NB4 (cell line): ENCODE measurements at places on chromosomes 13 and 19.

DNA sequence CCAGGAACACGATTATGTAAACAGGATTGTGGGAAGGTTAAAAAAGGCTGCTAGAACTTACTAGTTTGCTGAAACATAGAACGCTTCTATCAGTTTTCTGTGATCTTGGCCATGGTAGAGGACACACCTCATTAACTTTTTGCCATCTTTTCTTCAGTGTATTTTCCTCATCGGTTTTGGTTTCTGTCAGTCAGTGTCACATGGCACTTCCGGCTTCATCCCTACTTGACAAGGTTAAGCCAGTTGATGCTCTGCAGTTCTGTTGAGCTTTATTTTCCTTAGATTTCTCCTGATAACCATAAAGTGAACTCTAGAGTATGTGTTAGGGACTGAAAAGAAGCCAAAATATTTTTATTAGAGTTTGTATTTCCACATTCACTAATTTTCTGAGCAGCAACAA, 147.5 kb downstream of the NDFIP2 start:
- no peak for DNase-seq

GRCh38 chr13:94248454-94249228, 230.8 kb downstream of the DCT start:
- DNase-seq, result no peak

GRCh38 chr13:48231080-48231479, 1.9 kb upstream of the ITM2B start:
- no peak for DNase-seq

DNA sequence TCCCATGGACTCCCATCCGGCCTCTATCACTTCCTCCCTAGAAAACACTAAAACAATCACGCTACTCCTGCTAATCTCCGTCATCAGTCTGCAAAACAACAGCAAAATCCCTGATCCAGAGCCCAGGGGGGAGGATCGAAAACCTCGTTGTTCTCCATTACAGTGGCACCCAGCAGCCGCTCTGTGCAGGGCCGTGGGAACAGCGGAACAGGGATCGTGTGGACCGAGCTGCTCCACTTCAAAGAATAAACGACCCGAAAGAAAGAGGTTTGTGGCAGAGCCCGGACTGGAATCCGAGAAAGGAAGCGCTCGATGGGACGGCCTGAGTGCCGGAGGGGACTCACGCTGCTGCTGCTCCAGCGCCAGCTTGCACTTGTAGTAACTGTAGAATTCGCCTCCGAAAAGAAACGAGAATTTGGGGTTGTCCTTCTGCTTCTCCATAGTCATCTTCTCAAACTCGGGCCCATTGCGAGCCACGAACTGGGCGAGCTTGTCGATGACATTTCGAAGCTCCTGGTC, 652 bp downstream of the CHERP start:
- no peak for DNase-seq

DNA sequence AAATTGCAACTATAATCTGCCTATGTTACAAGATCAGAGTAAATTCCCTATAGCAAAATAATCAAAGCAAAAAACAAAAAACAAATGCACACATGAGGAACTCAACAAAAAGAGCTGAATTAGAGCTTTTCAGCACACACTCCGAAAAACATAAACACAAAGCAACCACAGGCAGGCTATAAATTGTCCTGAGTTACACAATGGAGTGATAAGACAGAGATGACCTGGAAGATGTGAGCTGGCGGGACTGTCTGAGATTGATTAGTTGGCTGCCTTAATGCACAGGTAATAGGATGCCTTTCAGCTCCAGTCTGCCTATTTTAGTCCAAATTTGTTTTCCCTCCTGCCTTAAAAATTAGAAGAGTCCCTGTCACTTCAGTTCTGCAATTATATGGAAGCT, 159.0 kb upstream of the FNDC3A start:
- DNase-seq, result peak; percentile 7

- no peak for DNase-seq
Measured at GRCh38 chr13:59771272-59771671, 392.5 kb downstream of the DIAPH3 start.

- no peak for DNase-seq
Measured at GRCh38 chr19:7901337-7901736, 2.3 kb upstream of the MAP2K7 start.

DNA sequence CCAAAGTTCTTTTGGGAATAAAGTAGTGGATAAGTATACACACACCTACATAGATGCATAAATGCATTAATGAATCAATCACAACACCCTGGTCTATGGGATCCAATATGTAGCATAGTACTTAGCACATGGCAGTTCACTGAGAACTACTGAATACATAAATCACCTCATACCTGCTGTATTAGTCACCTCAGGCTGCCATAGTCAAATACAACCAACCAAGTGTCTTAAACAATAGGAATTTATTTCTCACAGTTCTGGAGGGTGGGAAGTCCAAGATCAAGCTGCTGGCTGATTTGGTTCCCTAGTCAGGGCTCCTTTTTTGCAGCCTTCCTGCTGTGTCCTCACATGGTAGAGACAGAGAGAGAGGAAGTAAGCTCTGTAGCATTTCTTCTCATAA, 228.2 kb downstream of the NHLRC3 start:
- no peak for DNase-seq

GRCh38 chr19:41864374-41864773, 4.3 kb downstream of the RPS19 start:
- no peak for DNase-seq

- DNase-seq, result peak; percentile 83
Measured at GRCh38 chr19:12676384-12676792, 5.3 kb downstream of the DHPS start.

DNA sequence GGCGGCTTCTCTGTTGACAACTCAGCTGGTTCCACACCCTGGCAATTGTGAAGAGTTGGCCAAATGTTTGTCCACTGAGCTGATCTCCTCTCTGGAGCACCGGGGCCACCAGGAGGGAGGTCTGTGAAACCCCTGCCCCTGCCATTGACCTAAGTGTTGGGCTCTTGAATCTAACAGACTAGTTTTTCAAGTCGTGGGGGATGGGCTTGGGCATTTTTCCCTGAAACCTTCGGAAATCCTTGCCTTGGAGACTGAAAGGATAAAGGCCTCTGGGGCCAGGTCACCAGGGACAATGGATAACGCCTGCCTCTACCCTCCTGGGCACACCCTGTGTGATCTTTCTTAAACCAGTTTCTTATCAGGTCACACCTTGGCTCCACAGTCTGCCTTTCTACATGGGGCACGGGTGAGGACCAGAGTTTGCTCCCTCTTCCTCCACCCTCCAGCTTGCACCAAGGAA, 881 bp downstream of the GEMIN7 start:
- no peak for DNase-seq

GRCh38 chr13:35891507-35892441, 239.4 kb downstream of the DCLK1 start:
- DNase-seq, result no peak

DNA sequence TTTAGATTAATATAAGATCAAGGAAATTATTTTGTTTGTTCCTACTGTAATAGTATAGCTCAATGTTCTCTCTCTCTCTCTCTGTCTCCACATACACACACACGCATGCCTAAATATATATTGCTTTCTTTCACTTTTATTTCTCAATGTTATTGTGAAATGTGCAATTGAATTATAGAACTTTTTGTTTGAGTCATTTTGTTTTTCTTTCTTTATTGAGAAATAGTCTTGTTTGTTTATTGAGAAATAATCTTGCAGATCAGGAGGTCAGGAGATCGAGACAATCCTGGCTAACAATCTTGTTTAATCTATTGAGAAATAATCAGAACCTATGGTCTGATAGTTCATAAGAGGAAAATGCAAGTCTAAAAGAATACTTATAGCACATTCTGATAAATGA, 1581.3 kb downstream of the EFNB2 start:
- DNase-seq, result no peak

DNA sequence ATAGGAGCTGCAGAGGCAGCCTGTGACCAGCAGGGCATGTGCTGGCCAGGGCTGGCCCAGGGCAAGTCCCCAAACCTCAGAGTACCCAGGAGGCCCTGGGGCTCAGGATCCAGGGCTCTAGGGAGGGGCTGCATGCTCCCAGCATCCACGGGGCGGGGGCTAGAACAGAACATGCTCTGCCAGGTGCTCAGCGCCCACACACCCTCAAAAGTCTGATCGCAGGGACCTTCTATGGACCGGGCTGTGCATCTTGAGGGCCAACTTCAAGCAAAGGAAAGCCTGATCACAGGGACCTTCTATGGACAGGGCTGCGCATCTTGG, 33.5 kb downstream of the ELL start:
- no peak for DNase-seq

GRCh38 chr19:18046059-18046718, 38.2 kb downstream of the ARRDC2 start:
- peak; percentile 50 for DNase-seq

DNA sequence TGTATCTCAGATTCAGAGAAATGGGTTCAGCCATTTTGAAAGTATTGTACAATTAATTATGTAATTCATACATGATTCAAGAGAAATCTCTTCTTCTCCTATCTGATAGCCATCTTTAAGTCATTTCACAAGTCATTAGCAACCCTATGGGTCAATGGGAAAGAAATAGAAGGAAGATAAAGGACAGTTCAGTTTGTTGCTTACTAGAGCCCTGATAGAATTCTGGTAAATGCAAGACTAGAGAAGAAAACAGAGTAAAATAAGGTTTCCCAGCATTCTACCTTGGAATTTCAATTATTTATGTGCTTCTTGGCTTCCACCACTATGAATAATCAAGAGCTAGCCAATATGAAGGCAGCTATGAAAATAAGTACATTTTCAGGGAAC, 117.7 kb downstream of the LHFPL6 start:
- DNase-seq, result no peak

DNA sequence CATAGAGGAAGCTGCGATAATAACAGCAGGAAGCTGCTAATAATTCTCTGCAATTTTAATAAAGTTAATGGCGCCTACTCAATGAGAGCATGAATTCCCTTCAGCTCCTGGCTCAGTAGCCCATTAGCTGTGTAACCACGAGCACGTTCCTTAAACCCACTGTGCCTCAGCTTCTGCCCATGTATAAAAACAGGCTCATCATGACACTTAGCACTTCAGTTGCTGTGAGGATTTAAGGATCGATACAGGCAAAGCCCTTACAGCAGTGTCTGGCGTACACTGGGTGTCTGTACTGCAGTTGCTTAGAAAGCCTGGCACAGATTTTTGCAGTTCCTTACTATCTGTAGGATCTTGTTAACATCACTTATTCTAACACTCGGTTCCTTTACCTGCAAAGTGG, 673.4 kb upstream of the ARGLU1 start:
- no peak for DNase-seq

- peak; percentile 90 for DNase-seq
Measured at GRCh38 chr13:98478189-98479129, 98.4 kb downstream of the STK24 start.

- DNase-seq, result no peak
Measured at GRCh38 chr13:43988302-43988701, 108.6 kb downstream of the LACC1 start.

DNA sequence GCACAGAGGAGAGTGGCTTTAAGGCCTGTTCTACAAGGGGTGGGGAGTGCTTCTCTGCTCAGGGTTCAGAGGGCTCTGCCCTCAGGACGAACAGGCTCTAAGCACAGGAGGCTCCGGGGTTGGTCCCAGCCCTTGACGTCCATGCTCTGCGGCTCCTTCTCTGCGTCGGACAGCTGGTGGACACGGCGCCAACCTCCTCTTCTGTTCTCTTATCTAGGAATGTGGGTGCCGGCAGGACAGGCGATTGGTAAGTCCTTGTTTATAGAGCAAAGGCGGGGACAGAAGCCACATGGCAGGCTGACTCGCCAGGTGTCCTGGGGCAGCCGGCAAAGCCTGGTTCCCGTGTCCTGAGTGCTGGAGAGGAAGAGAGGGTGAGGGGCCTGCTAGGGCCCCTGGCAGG, 8.4 kb upstream of the RPS15 start:
- no peak for DNase-seq

- no peak for DNase-seq
Measured at GRCh38 chr19:7789447-7789846, 26.4 kb downstream of the CLEC4M start.

- DNase-seq, result no peak
Measured at GRCh38 chr13:60121337-60121687, 42.4 kb downstream of the DIAPH3 start.

DNA sequence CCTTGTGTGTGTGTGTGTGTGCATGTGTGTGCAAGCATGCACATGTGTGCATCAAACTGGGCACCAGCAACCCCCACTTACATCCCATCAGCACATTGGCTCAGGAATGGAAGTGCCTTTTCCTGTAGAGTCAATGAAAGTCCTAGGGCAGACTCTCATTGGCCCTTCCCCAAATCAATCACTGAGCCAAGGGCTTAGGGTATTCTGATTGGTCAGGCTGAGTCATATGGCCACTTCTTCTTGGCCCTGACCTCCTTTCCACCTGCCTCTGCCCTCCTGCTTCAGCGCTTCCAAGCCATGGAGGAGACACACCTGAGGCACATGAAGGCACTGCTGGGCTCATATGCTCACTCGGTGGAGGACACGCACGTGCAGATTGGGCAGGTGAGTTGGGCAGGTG, 20.9 kb downstream of the FCHO1 start:
- DNase-seq, result peak; percentile 61

DNA sequence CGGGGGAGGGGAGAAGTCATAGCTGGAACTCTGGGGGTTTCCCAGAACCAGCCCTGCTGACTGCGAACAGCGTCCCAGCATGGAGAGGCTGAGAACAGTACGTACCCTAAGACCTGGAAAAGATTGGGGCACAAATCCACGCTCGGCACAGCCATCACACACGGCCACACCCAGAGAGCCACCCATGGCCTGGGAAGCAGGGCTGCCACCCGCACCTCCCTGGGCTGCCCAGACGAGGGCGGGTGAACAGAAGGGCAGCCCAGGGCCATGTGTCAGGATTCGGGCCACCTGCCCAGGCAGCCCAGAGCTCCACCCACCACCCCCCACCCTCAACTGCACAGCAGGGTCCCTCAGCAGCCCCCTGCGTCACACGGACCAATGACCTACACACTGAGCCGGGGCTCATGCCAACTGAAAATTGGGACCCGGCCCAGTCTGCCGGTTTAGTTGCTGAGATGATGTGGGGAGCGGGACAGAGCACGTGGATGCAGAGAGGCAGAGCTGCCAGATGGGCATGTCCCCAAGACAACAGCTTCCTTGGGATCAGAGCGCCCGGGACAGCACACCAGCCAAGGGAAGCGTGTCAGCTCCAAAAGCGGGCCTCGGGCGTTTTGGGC, 8.5 kb downstream of the UBXN6 start:
- no peak for DNase-seq

DNA sequence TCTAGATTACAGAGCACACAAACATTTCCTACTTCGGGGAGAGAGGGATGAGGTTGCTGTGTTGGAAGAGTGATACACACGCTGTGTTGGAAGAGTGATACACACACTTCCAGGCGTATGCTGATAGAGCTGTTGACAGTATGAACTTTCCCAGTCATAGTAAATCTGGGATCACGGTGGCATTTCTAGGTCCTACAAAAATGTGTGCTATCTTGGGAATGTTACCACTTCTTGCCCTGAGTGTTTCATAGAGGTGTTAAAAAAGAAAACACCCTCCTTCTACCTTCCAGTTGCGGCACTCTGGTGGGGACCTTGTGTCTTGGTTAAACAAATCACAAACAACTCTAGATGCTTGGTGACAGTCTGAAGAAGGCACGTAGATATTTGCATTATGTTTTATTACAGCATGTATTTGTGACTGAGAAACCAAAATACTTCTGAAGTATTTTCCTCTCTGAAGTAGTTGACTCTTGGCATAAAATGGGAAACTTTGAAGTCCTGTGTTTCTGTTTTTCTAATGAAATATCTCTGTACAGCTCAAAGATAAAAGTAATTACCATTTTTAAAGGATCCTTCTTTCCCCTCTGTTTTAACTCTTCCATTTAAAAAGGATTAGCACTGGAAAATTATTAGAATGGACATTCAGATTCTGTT, 52.5 kb downstream of the ARHGAP35 start:
- no peak for DNase-seq

- peak; percentile 88 for DNase-seq
Measured at GRCh38 chr13:30006246-30006645, 155.8 kb upstream of the UBL3 start.

- no peak for DNase-seq
Measured at GRCh38 chr19:2717638-2718541, 3.3 kb downstream of the DIRAS1 start.
